ENCODE measurements at places on chromosomes 11 and 22. TPM values are rescaled to one million over a fixed set of nuclear protein-coding genes. Genes with fewer than 3 reads are reported as not detected.

DNA sequence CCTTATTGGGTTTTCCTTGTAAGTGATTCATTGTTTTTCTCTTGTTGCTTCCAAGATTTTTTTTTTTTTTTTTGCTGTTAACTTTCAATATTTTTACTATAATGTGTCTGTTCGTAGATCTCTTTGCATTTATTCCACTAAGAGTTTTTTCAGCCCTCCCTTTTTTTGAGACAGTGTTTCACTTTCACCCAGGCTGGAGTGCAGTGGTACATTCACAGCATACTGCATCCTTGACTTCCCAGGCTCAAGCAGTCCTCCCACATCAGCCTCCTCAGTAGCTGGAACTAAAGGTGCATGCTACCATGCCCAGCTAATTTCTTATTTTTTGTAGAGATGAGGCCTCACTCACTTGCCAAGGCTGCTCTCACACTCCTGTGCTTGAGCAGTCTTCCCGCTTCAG lies 1282.0 kb upstream of the CNTN5 start:
- no peak for DNase-seq

DNA sequence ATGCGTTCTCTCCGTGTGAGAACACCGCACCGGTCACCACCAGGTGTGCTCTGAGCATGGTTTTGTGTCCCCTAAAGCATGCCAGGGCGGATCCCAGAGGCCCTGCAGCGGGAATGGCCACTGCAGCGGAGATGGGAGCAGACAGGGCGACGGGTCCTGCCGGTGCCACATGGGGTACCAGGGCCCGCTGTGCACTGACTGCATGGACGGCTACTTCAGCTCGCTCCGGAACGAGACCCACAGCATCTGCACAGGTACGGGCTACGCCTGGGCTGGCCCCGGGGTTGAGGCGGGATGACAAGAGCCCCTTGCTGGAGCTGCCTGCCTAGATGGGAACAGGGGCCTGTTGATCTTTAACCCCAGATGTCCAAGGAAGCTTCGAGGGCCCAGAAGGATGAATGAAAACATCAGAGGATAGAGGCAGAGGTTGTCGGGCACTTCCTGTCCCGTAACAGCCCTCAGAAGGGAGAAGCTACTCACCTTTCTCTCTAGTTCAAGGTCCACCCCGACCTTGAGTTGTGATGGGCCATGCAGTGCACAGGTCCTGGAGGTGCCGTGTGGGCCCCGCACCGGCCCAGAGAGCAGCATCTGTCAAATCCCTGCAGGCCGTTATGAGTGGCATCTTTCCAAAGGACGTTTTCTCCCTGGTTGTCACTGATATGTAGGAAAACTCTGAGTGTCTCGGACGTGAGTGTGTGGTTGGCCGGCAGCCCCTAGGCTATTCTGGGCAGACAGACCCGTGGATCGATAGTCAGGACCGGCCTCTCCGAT lies 3.3 kb downstream of the CRELD2 start:
- DNase-seq: no peak

DNA sequence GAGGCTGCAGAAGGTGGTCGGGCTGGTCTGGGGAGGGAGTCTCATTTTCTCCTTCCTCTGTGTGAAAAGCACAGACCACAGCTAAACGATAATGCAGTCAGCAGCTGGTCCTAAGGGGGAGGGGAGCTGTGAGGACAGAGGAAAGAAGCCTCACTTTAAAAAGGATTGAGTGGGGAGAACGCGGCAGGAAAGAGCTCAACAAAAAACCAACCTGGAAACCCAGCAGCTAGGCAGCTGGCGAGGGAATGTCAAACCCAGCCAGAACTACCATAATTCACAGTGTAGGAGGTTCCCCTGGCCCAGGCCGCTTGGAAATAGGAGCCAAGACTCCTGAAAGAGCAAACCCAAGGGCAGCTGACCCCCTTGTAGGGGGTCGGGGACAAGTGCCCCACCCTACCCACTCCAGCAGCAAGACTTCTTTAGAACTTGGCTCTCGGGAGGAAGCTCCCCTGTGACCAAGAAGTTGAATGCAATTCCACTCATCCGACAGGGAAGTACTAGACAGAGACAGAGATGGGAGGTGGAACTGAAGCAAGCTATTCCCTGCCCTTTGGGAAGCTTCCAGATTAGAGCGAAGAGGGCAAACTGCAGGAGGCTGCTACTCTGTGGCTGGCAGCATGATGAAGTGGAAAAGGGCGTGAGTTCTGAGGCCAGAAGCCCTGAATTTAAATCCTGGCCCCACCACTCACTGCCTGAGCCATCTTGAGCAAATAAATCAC lies 16.5 kb upstream of the DGKZ start:
- no peak for DNase-seq

Gene AMPD3
- total RNA-seq: 43.4 TPM

Gene HBB
- total RNA-seq: not detected

Gene ANO9
- 120 TPM for total RNA-seq

Measured in CD4-positive, alpha-beta memory T cell (primary cell).